HCT116 (cell line): ENCODE measurements at places on chromosomes 6 and 20. TPM values are rescaled to one million over a fixed set of nuclear protein-coding genes. Genes with fewer than 3 reads are reported as not detected.

C6orf15 gene
- not detected for total RNA-seq

DNA sequence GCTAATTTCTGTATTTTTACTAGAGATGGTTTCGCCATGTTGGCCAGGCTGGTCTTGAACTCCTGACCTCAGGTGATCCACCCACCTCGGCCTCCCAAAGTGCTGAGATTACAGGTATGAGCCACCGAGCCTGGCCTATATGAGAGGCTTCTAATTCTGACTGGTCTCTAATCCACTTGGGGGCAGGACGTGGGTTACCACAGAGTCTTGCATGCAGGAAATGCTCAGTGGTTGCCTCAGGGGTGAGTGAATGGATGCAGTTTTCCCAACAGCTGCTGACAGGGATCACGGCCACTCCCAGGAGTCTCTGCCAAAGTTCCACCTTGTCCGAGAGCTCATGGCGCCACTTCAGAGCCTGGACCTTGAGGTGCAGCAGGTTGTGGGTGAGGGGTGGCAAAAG, 6.4 kb upstream of the FANCE start:
- H3K4me3 ChIP-seq, result no peak overlapping the region
- no peak overlapping the region for H3K27ac ChIP-seq
- no peak for DNase-seq
- no peaks in the 10 kb centered on the region for H3K27me3 ChIP-seq
- H3K36me3 ChIP-seq, result no peaks in the 10 kb centered on the region

GRCh38 chr20:53126185-53126584, 154.0 kb downstream of the TSHZ2 start:
- H3K27me3 ChIP-seq, result peaks cover 12% of the 10 kb centered on the region
- H3K4me3 ChIP-seq, result no peak overlapping the region
- DNase-seq, result no peak
- no peak overlapping the region for H3K27ac ChIP-seq

GRCh38 chr6:135936606-135937005, 85.1 kb downstream of the PDE7B start:
- H3K36me3 ChIP-seq, result no peaks in the 10 kb centered on the region
- H3K4me3 ChIP-seq, result no peak overlapping the region
- H3K27ac ChIP-seq, result no peak overlapping the region
